ENCODE measurements at places on chromosomes 2 and 18. TPM values are rescaled to one million over a fixed set of nuclear protein-coding genes. Genes with fewer than 3 reads are reported as not detected.
A peak's percentile ranks its signal among the peaks of the same experiment; 100 is the strongest.

The SULT1C2 gene
- 0.05 TPM for total RNA-seq

The ITPRIPL1 gene
- 28.7 TPM for total RNA-seq

The FAM161A gene
- 7.0 TPM for total RNA-seq

The DCAF17 gene
- total RNA-seq: 23.4 TPM

The UGT1A9 gene
- total RNA-seq: not detected

The FEZ2 gene
- total RNA-seq: 8.0 TPM

The CNTNAP5 gene
- total RNA-seq: not detected

The LYPD6 gene
- not detected for total RNA-seq

The EMILIN1 gene
- total RNA-seq: 1.7 TPM

The EVA1A gene
- 1.0 TPM for total RNA-seq

The CNDP1 gene
- not detected for total RNA-seq

The RAB12 gene
- total RNA-seq: 13.5 TPM

The FAM210A gene
- 20.0 TPM for total RNA-seq

The STK39 gene
- 0.05 TPM for total RNA-seq

GRCh38 chr2:84904717-84905174 is 710 bp upstream of the TMSB10 start:
- no peak for DNase-seq

- DNase-seq: no peak
Measured at GRCh38 chr18:354471-354870, 86.6 kb upstream of the THOC1 start.

- DNase-seq: no peak
Measured at GRCh38 chr2:200243441-200243840, 63.1 kb upstream of the SPATS2L start.

DNA sequence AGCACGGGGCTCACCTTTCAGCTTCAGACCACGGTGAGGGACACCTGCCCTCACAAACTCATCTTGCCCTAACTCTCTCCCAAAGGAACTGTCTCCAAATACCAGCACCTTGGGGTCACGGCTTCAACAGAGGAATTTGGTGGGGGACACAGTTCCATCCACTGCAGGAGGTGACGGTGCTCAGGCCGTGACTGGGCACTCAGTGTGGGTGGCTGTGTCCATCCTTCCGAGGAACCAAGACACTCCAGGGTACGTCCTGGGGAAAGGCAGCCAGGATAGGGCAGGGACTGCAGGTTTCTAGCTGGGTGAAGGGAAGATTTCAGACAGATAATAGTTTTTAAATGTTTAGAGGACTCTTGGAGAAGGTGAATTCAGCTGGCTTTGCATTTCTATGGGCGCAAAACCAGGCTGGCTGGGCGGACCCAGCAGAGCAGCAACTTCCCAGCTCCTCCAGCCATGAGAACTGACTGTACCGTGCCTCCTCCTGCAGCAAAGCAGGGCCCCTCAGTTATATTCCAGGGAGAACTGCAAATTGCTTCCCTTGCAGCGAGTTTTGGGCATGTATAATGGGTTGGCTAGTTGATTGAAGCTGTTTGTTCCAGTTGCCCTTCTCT is 23.9 kb upstream of the ALLC start:
- no peak for DNase-seq

DNA sequence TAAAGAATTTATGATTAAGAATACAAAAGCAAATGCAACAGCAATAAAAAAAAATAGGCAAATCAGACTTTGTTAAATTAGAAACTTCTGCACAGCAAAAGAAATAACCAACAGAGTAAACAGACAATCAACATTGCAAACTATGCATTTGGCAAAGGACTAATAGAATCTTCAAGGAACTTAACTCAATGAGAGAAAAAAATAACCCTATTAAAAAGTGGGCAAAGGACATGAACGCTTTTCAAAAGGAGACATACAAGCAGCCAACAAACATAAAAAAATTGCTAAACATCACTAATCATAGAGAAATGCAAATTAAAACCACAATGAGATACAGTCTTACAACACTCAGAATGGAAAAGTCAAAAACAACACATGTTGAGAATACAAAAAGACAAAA is 166.0 kb upstream of the DSEL start:
- DNase-seq: no peak

DNA sequence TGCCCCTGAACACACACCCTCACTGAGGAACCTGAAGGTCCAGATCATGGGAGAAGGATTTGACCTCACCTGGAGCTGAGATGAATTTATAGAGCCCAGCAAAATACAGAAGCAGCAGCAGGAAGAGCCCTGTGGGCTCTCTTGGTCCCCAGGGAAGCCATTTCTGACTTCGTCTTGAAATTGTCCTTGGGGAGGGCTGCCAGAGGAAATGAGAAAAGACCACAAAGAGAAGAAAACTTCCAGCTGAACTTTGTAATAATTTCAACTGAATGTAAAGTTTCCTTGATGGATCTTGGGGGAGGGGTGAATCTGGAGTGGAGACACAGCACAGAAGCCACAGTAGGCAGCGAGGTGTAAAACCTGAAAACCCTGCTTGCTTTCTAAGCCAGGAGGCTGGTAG is 500.9 kb upstream of the NXPH2 start:
- DNase-seq: no peak

- no peak for DNase-seq
Measured at GRCh38 chr2:29033656-29034055, 40.7 kb downstream of the PCARE start.

DNA sequence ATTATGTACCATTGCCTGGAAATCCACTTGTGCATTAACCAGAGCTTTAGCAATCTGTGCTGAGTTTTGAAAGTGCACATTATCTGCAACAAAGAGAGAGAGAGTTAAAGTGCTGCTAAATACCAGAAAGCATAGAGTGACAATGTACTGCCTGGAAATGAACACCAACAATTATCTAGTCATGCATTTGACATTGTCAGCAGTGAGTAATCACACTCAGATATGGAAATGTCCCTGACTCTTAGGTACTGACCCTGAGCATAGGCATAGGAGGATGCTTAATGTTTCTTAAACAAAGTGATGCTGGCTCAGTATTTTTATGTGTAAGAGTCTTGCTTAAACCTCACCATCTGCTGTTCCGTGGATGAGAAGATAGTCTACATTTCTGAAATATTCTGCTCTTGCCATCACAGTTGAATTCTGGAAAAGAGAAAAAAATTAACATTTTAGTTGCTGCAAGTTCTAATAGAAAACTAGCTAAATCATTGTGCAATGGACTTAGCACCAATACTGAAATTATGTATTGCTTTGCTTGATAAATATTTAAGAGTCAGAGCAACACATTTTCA is 20.8 kb upstream of the GCG start:
- DNase-seq: no peak

GRCh38 chr2:161245671-161246070 is 62.6 kb upstream of the PSMD14 start:
- no peak for DNase-seq

DNA sequence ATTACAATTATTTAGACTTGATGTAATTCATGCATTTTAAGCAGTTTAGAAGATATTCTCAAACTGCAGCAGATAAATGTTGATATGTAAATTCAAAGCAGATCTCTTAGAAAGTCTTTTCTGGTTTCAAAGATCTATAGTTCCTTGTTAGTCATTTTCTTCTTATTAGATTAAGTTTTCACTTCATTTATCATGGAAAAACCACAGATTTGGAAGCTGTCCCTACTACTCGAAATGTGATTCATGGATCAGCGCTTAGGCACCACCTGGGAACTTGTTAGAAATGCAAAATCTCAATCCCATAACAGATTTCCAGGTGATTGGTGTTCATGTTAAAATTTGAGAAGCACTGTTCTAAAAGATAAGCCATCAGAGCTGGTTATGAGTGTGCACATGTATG is 92.8 kb upstream of the CDH2 start:
- DNase-seq: no peak

DNA sequence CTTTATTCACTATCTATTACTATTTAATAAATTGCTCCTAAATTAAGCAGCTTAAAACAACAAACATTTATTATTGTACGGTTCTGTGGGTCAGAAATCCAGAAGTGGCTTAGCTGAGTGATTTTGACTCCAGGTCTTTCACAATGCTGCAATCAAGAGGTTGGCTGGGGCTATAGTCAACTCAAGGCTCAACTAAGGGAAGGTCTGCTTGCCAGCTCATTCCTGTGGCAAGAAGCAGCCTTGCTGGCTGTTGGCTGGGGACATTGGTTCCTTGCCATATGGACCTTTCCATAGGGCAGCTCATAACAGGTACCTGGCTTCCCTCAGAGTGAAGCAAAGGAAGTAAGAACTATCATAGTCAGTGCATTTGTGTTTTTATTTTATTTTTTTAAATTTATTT is 5.0 kb upstream of the MRPL19 start:
- DNase-seq: no peak

DNA sequence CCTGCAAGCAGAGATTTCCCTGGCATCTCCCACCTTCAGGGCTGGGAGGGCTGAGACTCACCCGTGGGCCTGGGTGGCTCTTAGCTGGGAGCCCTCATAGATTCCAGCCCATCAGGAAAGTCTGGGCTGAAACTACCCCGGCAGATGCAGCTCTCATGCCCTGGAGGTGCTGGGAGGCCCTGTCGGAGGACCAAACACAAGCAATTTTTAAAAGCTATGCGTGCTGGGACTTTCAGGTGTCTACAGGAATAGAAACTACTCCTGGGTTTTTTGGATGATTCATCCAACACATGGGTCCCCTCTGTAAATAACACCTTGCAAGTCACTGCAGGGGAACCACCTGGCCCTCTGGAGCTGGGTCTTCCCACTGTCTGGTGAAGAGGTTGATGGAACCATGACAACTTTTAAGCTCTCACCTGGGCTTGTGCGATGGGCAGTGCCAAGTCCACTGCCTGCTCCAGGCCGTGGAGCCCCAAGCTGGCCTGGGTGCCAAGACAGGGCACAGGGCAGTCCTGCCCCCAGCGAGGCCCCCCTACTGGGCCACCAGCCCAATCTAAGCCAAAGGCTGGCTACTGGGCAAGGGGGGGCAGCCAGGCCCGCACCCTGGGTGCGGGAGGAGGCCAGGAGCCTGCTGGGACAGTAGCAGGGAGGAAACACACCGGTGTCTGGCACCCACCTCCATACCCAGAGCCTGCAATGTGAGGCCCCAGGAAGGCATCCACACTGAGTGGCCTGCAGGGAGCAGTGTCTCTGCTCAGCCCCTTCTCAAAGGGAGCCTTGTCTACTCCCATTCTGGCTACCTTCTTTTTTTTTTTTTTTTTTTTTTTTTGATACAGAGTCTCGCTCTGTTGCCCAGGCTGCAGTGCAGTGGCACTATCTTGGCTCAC is 1.1 kb upstream of the GPR55 start:
- DNase-seq: peak; percentile 70

GRCh38 chr2:36951574-36951973 is 14.8 kb downstream of the STRN start:
- no peak for DNase-seq

DNA sequence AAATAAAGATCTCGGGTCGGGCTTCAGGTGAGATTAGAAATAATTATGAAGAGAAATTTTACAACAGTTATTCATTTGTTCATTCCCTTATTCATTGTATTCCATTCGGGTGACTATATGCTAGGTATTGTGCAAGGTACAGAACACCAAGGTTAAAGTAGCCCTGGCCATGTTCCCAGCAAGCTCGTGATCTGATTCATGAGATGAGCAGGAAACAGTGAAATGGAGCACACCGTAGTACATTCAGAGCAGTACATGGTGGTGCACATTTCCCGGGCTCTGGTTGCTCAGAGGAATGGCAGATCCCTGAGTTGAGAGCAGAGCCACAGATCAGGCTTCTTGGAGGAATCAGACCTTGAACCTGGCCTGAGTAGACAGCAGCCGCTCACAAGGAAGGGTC is 87.7 kb downstream of the PRKRA start:
- DNase-seq: no peak

GRCh38 chr18:63309422-63309821 is 10.1 kb downstream of the BCL2 start:
- DNase-seq: no peak
